ENCODE measurements at places on chromosomes 16 and 17.

GRCh38 chr17:63645775-63646487 lies 23.7 kb downstream of the MAP3K3 start:
- no peak for DNase-seq

DNA sequence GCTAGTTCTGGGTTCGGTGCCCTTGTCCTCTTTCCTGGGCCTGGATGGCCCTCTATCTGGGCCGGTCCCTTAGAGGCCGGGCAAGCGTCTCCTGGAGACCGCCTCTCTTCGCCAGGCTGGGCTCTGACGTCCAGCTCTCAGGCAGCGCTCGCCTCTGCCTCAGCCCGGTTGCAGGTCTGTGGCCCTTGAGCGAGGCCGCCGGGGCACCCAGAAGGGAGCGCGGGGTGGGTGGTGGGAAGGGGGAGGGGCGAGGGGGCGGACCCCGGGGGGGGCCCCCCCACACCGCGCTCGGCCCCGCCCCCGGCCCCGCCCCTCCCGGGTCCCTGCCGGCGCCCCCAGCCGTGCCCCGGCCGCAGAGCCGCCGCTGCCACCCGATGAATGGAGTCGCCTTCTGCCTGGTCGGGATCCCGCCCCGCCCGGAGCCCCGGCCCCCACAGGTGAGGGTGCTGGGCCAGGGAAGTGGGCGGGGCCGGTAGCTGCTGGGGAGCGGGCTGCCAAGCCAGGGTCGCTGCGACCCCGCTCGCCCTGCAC lies at the start of gene ARHGAP23:
TSS of gene ARHGAP23 (plus strand) at position 353 of the 531 bp plus-strand sequence. CDS start at position 375, 22 bp downstream.
- DNase-seq, result peak; percentile 42

- no peak for DNase-seq
These were observed at the start of gene HS3ST2 for GRCh38 chr16:22813948-22814710. Gene HS3ST2, plus strand, starts transcription at chr16:22814162. Its CDS starts 449 bp downstream, at chr16:22814611.

DNA sequence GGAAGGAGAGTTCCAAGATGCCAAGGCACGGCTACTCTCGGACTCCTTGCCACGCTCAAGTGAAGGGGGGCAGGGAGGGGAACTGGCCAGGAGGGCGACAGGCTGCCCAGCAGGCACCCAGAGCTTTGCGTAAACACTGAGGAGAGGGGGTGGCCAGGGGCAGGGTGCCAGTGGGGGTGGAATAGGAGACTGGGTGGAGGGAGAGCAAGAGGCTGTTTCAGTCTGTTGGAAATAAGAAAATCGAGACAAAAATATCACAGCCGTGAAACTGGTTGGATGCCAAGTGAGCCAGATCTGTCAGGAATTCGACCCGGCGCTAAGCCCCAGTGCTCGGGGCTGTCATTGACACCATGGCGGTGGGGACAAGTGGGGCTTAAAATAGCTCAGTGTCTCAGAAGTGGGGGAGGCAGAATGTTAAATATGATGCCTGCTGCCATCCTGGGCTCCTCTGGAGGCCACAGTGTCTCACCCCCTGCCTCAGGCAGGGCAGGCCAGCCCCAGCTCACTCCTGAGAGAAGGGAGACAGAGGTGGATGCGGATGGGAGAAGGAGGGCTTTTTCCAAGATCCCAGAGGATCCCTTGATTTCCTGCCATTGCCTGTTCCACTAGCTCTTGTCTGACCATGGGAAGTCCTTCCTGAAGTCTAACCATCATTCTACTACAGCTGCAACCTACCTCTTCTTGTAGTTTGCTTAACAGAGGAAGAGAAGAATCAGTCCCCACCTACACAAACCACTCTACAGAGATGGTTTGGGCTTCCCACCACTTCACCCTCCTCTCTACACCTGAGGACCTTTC lies 9.5 kb downstream of the PNMT start:
- no peak for DNase-seq

- DNase-seq, result peak; percentile 50
These were observed 126.6 kb downstream of the ANKRD11 start for GRCh38 chr16:89363621-89364393.

DNA sequence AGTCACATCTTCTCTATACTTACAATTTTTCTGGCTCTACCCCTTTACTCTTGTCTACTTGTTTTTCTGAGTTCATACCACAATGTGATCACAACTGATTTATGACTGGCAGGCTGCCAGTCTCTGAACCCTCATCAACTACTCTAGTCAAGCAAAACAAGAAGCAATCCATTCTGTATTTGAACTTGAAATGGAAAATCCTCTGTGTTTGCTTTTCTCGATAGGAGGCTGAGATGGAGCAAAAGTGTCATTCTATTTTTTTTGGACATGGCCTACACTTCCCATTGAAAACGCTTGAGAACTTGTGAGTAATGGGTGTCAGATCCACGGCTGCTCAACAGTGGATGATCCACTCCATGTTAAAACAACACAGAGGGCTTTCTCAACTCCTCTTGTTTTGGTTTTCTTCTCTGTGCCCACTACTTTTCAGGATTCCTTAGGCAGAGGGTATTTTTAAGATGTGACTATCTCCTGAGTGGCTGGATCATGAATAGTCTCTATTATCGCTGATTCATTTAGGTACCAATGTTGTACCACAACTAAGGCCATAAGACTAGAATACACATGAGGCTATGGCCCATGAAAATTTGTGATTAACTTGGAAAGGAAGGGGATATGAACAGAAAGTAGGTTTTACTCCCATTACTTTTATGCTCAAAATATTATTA lies 11.7 kb downstream of the TMEM100 start:
- no peak for DNase-seq

DNA sequence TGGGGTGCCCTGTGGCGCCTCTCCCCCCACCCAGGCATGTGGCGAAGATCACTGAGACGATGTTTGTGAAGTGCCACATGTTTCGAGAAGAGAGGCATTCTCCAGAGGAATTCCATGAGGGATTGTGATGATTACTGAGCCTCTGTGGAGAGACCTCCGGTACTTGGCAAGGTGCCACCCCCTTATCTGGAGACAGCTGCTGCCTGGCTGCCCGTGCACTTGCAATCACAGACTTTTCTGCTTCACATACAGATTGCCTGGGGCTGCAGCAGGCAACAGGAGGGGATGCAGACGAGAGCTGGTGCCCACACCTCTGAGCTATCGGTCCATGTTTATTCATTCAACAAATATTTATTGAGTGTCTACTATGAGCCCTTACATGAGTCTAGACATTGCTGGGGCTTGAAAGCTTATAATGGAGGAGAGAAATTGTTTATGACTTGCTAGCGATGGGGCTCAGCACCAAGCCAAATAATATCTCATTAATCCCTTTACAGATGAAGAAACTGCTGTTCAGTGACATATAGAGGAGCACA lies 317.2 kb upstream of the ZFHX3 start:
- DNase-seq, result no peak

- DNase-seq, result no peak
These were observed 12.3 kb downstream of the HSDL1 start for GRCh38 chr16:84132527-84133285.

DNA sequence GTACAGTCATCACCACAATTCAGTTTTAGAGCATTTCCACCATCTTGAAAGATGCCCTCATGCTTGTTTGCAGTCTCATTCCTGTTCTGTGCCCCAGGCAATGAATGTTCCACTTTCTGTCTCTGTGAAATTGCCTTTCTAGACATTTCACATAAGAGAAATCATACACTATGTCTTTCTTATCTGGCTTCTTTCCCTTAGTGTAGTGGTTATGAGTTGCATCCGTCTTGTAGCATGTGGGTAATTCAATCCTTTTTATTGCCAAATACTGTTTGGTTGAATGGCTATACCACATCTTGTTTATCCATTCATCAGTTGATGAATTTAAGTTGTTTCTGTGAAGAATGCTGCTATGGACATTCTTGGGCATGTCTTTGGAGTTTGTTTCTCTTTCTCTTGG lies 132.5 kb upstream of the PLCG2 start:
- DNase-seq, result no peak

DNA sequence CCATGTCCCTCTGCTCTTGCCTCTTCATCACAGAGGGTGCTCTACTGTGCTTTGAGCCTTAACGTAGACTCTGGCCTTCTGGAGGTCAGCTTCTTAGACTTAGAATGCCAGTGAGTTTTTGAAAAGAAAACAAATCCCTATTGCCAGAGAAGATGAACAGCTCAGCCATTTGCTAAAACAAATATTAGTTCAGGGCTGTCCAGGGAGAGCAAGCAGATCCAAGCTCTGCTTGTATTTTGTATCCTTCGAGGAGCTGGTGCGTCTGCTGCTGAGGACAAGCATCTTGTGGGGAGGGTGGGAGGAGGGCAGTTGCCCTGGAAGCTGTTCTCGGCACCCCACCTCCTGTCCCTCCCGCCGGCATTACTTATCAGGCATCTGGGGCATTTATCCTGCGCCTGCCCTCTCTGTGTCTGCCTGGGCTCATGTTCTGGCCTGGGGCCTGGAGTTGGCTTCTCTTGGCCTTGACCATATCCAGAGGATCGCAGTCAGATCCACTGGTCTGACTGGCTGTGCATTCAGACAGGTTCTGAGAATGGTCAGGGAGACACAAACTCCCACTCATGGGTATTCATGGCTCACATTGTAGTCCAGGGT lies 173.1 kb upstream of the NLRP1 start:
- no peak for DNase-seq

- DNase-seq, result no peak
These were observed 191.0 kb downstream of the TANC2 start for GRCh38 chr17:63156986-63157385.

DNA sequence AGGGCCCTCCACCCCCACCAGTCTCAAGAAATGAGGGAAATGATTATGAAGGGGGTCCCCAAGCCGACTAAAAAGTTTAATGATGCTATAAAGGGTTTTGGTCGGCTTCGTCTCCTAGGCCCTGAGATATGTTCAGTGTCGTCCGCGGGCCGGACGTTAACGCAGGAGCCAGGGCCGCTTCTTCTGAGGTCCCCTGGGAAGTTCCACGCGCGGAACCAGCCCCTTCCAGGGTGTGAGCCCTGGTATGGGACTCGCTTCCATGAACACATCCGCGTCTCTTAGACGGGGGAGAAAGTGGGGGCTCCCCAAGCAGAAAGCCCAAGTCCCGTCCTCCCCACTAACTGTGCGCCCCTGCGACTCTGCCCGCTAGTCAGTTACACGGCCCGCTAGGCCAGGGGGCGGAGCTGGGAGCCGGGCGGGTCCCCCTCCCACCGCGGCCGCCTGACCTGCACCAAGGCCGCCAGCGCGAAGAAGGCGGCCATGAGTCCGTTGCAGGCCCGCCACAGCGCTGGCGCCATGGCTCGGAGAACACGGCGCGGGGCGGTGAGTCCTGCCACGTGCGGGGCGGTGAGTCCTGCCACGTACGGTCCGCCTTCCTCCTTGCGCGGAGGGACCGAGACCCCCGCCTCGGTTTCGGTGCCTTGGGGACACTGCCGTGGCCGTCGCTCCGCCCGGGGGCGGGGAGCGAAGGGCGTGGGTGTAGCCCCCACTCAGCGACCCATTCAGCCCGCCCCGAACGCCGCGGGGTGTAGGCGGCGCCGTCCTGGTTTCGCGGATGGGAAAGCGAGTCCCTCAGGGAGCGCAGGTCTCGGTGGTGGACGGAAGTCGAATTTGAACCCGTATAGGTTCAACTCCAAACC lies at the start of gene TMEM220:
TSS of gene TMEM220 (minus strand) at position 690 of the 860 bp plus-strand sequence. CDS start at position 518, 172 bp downstream.
- DNase-seq, result peak; percentile 41

- no peak for DNase-seq
These were observed 45.1 kb downstream of the IRX6 start for GRCh38 chr16:55369151-55369550.

DNA sequence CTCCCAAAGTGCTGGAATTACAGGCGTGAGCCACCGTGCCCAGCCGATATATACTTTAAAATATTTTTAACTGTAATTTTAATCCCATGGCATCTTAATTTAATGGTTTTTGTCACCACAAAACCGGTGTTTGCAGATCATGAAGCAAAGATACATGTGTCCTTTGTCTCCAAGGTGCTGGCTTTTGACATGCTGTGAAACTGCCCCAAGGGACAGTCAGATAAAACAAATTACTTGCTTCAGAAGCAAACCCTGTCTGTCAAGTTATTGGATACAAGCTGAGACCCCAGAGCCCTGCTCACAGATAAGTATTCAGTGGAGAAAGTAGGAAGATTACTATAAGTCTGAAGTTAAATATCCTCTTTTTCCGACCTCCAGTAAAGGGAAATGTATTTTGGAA lies 39.8 kb downstream of the ARL4D start:
- no peak for DNase-seq

DNA sequence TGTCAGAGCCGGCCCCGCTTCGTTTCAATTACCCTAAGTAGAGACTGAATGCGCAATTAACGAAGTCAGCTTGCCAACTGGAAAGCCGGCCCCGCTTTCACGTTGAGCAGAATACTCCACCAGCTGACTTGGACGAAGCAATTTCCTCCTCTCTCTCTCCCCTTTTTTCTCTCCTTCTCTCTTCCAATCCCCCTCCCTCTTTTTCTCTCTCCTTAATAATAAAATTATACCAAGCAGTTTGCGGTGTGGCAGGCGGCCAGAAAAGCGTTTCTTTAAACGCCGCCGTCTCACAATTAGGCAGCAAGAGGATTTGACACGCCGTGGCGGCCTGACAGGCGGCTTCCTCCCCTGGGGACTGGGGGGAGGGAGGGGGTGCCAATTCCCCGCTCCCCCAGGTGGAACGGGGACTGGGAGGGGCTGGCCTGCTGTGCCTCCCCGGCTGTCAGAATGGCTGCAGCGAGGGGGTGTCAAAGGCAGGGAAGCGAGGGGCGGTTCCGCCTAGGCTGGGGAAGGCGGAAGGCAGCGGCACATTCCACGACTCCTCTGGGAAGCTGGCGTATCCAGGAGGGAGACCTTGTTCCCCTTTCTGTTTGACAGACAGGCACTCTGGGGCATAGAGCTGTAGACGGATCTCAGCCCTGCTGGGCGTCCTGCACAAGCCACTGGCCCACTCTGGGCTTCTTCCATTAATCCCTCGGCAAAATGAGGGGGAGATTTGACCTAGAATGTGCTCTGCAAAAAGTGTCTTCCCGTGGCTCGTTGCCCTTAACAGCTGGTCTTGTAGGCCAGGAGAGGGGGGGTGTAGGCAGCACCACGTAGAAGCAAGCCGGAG lies 52.7 kb downstream of the SREBF1 start:
- DNase-seq, result peak; percentile 23

DNA sequence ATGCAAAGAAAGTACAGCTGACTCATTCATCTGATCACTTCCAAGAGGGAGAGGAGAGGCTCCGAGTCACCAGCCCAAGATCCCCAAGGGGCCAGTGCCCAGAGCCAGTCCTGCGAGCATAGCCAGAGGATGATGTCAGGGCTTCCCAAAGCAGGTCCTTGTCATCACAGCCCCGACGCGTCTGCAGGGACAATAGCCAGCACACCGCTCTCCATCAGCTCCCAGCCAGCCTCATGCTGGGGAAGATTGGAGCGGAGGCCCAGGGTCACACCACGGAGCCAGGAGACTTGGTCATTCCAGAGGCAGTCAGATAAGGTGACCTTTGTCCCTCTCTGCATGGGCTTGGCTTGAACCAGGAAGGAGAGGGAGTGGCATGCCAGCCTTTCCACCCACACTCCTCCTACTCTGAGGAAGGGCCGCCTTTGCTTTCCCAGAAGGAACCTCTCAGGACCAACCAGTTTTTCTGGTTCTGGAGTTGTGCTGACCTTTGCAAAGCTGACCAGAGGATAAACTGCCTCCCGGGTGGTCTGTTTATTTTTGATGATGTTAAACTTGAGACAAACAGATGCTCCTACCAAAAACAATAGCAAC lies 58.3 kb upstream of the ARHGAP44 start:
- DNase-seq, result no peak

GRCh38 chr17:82489117-82489516 lies 30.4 kb upstream of the FOXK2 start:
- DNase-seq, result no peak
